CD4-positive, alpha-beta T cell treated with Interferon gamma for 1 hour (primary cell): ENCODE measurements at places on chromosomes 6 and 20.

- DNase-seq, result no peak
These were observed 3.9 kb downstream of the PLCG1 start for GRCh38 chr20:41141153-41141815.

DNA sequence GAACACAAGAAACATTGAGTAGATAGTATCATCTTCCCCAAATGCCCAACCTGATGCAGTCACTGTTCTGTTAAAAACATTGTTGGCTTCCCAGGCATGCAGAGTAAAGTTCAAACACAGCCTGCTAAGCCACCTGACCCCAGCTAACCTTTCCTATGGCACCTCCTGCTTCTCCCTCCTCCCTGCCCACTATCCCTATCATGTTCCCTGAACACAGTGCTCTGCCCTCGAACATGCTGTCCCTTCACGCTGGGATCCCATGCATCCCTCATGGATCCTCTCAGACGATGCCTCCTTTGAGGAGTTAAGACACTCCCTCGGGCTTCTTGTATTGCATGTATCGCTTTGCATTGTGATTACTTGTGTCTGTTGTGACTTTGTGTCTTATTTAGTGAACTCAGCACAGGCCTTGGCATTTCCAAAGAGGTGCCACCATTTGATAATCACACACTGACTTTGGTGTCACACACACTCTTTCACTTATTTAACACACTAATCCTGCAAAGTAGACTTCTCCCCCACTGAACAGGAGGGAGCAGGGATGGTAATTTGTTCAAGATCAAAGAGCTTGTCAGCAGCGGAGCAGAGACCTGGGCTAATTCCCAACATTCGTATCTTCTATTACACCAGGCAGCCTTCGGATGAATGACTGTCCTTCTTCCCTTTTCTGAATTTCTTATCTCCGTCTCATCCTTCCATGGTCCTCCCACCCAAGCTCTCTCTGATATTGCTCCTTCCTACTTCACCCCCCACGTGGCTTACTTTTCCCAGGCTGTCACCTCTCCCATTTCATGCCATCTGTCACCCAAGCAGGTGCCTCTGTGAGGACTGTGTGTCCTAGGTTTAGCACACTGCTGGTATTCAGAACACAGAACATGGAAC, 28.3 kb upstream of the SMIM29 start:
- no peak for DNase-seq

DNA sequence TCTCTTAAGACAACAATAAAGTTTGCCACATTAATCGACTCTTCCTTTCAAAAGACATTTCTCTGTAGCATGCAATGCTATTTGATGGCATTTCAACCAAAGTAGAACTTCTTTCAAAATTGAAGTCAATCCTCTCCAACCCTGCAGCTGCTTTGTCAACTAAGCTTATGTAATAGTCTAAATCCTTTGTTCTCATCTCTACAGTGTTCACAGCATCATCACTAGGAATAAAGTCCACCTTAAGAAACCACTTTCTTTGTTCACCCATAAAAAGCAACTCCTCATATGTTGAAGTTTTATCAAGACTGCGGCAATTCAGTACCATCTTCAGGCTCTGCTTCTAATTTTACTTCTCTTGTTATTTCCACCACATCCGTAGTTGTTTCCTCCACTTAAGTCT, 11.5 kb upstream of the BLOC1S5 start:
- DNase-seq, result no peak

GRCh38 chr6:26309731-26310142, 55.3 kb upstream of the BTN3A2 start:
- no peak for DNase-seq

DNA sequence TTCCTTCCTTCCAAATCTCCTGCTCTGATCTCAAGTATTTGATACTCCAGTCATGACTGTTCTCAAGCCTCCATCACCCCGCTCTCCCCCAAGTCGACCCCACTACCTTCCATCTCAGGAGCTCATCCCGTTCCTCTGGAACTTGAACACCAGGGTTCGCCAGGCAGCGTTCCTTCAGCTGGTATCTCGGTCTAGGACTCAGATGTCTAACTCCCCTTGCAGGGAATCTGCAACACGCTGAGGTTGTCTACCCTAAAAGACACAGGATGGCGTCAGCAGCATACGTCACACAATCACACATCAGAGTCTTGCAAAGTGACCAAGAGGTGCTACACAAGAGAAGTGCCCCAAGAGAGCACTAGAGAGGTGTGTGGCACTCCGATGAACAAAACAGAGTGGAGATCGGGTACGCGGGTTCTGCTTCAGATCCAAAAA, 706 bp downstream of the ZNF184 start:
- peak; percentile 86 for DNase-seq
